GM23248 (cell line): ENCODE measurements at places on chromosomes 4 and X. TPM values are rescaled to one million over a fixed set of nuclear protein-coding genes. Genes with fewer than 3 reads are reported as not detected.

Gene TEX13D
- polyA plus RNA-seq = 0.11 TPM in 1 of 2 replicates, not detected in the other

Gene C4orf54
- polyA plus RNA-seq = not detected in 2 replicates

Gene MID2
- 5.4 and 5.7 TPM in 2 replicates for polyA plus RNA-seq

Gene MND1
- polyA plus RNA-seq = 4.3 and 4.9 TPM in 2 replicates

Gene ANTXR2
- 74.9 and 77.2 TPM in 2 replicates for polyA plus RNA-seq

Gene ZAR1
- not detected in 2 replicates for polyA plus RNA-seq

Gene NEUROG2
- not detected in 2 replicates for polyA plus RNA-seq

Gene TENM3
- polyA plus RNA-seq = 0.83 and 1.0 TPM in 2 replicates

Gene IGFBP7
- 1,347 and 1,359 TPM in 2 replicates for polyA plus RNA-seq

DNA sequence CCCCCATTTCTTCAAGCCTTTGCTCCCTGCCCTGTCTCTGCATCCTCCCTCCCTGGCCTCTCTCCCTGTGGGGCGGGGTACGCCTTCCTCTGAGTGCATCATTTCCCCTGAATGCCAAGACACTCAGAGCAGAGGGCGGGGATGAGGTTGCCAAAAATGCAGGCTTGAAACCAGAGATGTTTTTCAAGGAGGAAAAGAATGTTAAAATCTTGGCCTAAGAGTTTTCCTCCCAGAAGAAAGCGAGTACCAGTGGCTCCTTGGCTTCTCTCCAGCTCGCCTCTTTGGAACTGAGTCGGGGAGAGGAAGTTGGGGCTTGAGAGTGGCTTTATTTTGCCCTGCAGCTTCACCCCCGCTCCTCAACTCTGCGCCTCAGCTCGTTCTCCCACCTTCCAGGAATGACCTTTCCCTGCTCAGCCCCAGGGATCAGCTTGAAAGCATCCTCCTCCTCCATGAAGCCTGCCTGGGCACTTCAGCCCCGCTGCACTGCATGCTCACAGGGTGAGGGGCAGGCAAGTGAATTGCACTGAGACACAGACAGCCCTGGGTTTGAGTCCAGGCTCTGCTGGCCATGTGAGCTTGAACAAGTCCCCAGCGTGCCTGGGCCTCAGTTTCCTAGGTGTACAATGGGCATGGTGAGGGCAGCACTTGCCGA lies 57.5 kb upstream of the SORCS2 start:
- H3K27ac ChIP-seq = peak overlapping the region; percentile 48
- peaks cover 9% of the 10 kb centered on the region; the same call in 1 of the 2 replicates for H3K4me1 ChIP-seq
- peak; percentile 94 for DNase-seq
- no peaks in the 10 kb centered on the region; the same call in 1 of the 2 replicates for H3K27me3 ChIP-seq
- no peak overlapping the region for H3K4me3 ChIP-seq

GRCh38 chrX:28697732-28698131 lies 110.5 kb downstream of the IL1RAPL1 start:
- DNase-seq = no peak
- H3K4me3 ChIP-seq = no peak overlapping the region
- no peak overlapping the region for H3K27ac ChIP-seq
- H3K27me3 ChIP-seq = no peaks in the 10 kb centered on the region
- no peaks in the 10 kb centered on the region for H3K4me1 ChIP-seq

DNA sequence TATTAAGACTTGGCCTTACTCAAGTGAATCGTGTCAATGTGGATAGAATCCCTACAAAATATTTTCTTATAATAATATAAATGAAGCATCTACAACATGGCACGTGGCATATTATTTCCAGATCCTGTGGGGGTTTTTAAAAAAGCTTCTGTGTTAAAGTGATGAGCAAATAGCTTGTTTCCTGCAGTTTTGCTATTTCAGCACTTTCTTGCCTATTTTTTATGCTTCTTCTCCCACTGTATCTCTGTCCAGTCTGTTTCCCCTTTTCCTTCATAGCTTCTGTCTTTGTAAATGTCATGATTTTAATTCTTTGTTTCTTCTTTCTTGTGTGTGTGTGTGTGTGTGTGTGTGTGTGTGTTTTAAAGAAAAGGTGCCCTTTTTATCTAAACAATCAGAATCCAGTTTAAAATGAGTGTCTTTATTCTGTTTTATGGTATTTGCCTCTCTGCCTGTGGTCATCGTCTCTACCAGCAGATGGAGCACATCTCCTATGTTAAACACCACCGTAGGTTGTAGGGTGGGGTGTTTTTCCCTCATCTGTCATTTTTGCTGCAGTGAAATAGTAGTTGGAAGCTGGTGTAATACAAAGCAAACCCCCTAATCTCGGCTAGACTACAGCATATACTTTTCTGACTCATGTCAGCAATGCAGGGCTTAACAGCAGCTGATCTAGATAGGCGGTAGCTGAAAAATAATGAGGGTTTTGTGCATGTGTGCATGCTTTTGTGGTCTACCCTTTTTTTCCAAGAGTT lies 33.1 kb downstream of the FTHL17 start:
- peak; percentile 45 for DNase-seq
- no peaks in the 10 kb centered on the region for H3K4me1 ChIP-seq
- no peak overlapping the region for H3K4me3 ChIP-seq
- no peaks in the 10 kb centered on the region for H3K36me3 ChIP-seq

DNA sequence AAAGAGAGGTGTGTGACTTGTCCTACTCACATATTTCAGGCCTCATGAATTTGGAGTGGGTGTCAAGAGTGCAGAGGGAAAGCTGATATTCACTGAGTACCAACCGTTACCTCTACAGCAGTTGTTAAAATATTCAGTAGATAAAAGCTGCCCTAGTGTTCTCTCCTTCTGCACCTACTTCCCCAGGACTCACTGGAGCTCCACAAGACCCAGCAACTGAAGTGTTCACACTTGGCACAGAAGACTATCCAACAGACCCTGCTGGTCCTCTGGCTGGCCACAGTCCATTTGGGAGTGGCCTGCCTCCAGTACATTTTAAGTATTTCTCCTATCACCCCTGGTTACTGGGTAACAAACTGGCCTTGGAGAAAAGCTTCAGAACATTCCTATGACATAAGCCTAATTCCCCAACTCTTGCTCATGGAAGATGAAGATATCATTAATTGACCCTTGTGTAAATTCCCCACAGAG lies 70.8 kb downstream of the PPARGC1A start:
- no peaks in the 10 kb centered on the region for H3K36me3 ChIP-seq
- no peak overlapping the region for H3K27ac ChIP-seq
- H3K4me3 ChIP-seq = no peak overlapping the region
- DNase-seq = no peak

DNA sequence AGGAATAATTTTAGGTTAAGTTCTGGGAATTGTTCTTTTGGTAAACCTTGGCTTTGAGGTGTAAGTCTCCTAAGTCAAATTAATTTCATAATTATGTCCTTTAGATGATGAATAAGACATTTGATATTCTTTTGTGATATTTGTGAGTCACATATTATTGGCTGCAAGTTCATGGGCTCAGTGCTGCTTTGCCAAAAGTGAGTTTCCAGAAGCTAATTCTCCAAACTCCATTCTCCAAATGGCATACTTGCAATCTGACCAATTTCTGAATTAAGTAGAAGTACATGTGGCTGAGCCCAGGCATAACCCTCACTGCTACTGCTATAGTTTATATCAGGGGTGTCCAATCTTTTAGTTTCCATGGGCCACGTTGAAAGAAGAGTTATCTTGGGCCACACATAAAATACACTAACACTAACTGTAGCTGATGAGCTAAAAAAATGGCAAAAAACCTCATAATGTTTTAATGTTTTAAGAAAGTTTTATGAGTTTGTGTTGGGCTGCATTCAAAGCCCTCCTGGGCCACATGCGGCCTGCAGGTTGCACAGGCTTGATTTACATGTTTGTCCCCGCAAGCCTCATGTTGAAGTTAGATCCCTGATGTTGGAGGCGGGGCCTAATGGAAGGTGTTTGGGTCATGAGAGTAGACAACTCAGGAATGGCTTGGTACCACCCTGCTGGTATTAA lies 196.1 kb downstream of the ZNF330 start:
- no peak overlapping the region for H3K4me3 ChIP-seq
- no peaks in the 10 kb centered on the region for H3K36me3 ChIP-seq
- peak overlapping the region; percentile 48 for H3K27ac ChIP-seq
- peaks cover 30% of the 10 kb centered on the region for H3K4me1 ChIP-seq
- peak; percentile 71 for DNase-seq
- H3K27me3 ChIP-seq = no peaks in the 10 kb centered on the region

DNA sequence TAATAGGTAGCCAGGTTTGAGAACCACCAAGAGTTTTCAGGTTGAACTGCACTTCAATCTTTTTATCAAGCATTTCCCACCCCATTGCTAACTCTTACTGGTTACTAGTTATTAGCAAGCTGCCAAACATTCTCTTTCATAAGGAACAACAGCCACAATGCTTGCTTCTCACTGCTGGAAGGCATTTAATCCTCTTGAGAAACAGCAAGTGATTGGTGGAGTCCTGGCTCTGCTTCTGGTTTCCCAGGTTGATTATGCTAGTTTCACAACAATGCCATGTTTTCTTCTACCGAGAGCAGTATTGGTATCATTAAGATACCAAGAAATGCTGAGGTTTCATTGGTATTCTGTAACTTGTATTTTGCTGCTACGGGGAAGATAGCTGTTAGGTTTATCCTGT lies 32.2 kb upstream of the TXLNG start:
- DNase-seq = no peak
- H3K36me3 ChIP-seq = no peaks in the 10 kb centered on the region; the same call in 1 of the 2 replicates
- H3K27ac ChIP-seq = no peak overlapping the region
- H3K4me1 ChIP-seq = no peaks in the 10 kb centered on the region
- H3K4me3 ChIP-seq = no peak overlapping the region
- no peaks in the 10 kb centered on the region for H3K27me3 ChIP-seq

- H3K4me1 ChIP-seq = no peaks in the 10 kb centered on the region
- no peak overlapping the region for H3K4me3 ChIP-seq
Measured at GRCh38 chrX:153802513-153803045, 8.1 kb downstream of the SSR4 start.

DNA sequence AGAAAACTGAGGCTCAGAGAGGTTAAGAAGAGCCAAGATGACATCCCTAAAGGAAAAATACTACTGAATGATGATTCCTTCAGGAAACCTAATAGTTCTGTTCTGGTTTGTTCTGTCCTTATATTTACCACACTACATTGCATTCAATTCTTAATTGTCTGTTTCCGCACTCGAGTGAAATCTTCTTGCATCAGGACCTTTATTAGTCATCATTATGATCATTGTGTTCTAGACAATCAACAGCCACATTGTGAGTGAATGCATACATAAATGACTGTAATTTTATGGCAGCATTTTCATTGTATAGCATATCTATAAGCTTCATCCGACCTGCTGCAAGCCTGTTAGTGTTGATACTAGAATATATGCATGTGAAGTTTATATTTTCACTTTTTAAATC lies 156.7 kb upstream of the FAM241A start:
- H3K27me3 ChIP-seq = no peaks in the 10 kb centered on the region
- H3K4me1 ChIP-seq = peaks cover 5% of the 10 kb centered on the region; the same call in 1 of the 2 replicates
- DNase-seq = no peak

DNA sequence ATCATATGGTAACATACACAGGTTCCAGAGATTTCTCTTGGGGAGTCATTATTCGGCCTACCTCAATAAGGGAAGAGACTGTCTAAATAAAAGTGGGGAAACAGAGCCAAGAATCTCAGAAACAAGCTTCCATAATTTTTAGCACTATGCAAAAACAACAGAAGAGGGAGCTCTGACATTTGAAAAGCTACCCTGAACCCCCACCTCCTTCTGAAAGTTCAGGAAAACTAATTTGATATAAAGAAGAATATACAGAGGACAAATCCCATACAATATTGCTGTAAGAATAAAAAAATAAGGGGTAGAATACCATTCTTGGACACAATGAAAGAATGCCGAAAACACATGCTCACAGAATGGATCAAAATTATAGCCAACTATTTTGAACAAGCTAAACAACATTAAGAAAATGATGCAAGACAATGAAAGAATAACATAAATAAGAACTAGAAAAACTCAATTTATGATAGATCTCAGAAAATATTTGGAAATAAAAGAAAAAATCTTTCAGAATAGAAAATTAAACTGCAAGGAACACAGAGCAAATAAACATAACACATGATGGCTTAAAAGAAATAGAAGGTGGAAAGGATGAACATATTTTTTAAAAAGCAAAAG lies 14.4 kb upstream of the ZNF41 start:
- no peaks in the 10 kb centered on the region for H3K36me3 ChIP-seq
- H3K27me3 ChIP-seq = no peaks in the 10 kb centered on the region
- peaks cover 40% of the 10 kb centered on the region for H3K4me1 ChIP-seq
- no peak overlapping the region for H3K4me3 ChIP-seq

GRCh38 chr4:88006956-88007303 lies 505 bp upstream of the PKD2 start:
- H3K27me3 ChIP-seq = no peaks in the 10 kb centered on the region
- H3K36me3 ChIP-seq = no peaks in the 10 kb centered on the region
- H3K27ac ChIP-seq = 0 out of 2 replicates have a peak overlapping the region, but pooled peaks have one; percentile 12
- no peak for DNase-seq
- peak overlapping the region; percentile 87 for H3K4me3 ChIP-seq

- no peak overlapping the region for H3K4me3 ChIP-seq
- no peak for DNase-seq
- H3K36me3 ChIP-seq = no peaks in the 10 kb centered on the region
- H3K4me1 ChIP-seq = peaks cover 16% of the 10 kb centered on the region
- H3K27me3 ChIP-seq = no peaks in the 10 kb centered on the region
Measured at GRCh38 chr4:94711635-94712034, 46.1 kb upstream of the BMPR1B start.

DNA sequence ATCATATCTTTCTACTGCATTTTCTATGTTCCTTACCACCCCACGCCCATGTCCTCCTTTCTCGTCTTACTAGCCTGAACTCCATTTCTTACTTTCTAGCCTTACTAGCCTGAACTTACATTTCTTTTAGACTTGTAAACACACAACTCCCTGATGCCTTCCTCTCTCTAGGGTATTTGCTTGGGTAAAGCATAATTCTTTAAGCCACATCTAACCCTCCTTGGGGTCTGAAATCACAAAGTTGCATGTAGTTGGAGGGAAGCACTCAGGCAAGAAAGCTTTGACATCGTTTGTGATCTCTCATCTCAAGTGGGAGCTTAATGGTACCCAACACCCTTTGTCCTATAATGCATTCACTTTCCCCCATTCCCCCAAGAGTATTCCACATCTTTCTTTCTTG lies 124.4 kb downstream of the SPOCK3 start:
- no peak for DNase-seq
- H3K4me3 ChIP-seq = no peak overlapping the region
- H3K27ac ChIP-seq = no peak overlapping the region
- H3K27me3 ChIP-seq = no peaks in the 10 kb centered on the region

GRCh38 chr4:150641612-150642011 lies 59.7 kb downstream of the MAB21L2 start:
- H3K4me3 ChIP-seq = no peak overlapping the region
- H3K36me3 ChIP-seq = no peaks in the 10 kb centered on the region
- no peak for DNase-seq
- H3K4me1 ChIP-seq = no peaks in the 10 kb centered on the region
- H3K27me3 ChIP-seq = no peaks in the 10 kb centered on the region
